Astrocyte of the spinal cord (primary cell): ENCODE measurements at places on chromosomes 7 and 10.
A peak's percentile ranks its signal among the peaks of the same experiment; 100 is the strongest.

DNA sequence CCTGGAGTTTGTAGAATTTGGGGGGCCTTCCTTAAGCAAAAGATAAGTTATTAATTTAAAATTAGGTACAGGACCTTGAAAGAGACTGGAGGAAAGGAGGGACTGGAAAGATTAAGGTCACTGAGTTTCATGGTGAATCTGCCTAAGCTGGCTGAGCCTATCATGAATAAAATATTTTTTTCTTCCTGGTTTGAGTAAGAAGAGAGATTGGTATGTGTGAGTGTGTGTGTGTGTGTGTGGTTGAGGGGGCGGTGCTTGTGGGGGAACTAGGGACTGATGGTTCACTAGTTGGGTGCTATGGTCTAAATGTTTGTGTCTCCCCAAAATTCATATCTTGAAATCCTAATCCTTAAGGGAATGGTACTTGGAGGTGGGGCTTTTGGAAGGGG, 142.5 kb upstream of the PRKCQ start:
- DNase-seq, result no peak

GRCh38 chr7:4042402-4043045, 639.6 kb upstream of the FOXK1 start:
- no peak for DNase-seq

GRCh38 chr10:30917789-30918188, 113.9 kb downstream of the ZNF438 start:
- no peak for DNase-seq

- DNase-seq, result no peak
These were observed 628 bp downstream of the MRPS33 start for GRCh38 chr7:141014125-141014523.

- DNase-seq, result no peak
These were observed 412 bp downstream of the PIP4K2A start for GRCh38 chr10:22713853-22714478.

DNA sequence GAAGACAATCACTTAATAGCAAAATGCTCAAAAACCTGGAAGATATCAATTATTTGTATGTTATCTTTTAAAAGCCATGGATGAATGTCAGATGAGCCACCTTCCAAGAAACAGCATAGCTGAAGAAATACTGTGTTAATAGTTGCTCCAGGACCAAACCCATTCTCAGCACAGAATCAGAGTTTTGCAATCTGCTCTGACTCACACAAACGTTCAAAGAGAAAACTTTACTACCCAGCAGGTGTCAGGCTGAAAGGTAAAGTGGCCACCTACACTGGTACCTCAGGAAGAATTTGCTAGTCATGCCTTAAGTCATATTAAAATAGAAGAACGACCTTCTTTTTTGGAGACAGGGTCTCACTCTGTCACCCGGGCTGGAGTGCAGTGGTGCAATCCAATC, 526.5 kb downstream of the PARD3 start:
- DNase-seq, result no peak

DNA sequence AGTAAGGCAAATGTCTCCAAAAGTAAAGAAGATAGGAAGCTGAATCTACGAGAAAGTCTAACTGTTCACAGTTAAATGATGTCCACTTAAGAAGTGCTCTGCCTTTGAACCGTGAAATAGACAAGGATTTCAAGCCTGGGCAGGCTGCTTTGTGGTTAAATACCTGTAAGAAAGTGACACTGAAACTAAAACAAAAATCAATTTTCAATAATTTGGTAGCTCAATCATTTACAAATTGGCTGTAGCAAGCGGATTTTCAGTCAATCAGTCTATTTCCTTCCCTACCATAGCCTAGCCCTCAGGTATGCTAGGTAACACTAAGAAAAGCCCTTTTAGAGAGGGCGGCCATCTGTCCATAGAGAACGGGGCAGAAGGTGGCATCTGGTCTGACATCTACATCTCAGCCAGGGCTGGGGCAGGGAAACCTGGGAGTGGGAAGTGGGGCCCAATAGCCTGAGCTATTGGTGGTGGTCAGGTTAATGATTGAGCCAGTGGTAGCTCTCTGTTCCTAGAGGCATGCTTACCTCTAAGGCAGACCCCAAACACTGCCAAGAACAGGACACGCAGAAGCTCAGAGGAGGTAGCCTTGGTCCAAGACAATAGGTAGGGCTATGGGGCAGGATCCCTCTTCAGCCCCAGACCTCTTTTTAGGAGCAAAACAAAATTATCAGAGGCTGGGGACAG, 223.2 kb downstream of the CCSER2 start:
- no peak for DNase-seq

DNA sequence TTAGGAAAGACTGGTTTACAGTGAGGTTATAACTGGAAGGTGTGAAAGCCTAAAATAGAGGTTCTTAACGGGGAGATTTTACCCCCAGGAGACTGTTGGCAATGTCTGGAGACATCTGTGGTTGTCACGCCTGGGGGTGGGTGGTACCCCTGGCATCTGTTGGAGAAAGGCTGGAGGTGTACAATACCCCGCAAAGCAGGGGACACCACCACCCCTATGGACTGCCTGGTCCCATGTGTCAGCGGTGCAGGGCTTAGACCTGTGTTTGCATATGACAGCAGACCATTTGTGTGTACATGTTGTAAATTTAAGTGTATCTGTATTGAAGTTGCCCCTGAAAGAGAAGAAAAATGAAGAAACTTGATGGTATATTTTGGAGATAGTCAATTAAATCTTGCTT, 9.8 kb downstream of the LRRC27 start:
- DNase-seq, result no peak

DNA sequence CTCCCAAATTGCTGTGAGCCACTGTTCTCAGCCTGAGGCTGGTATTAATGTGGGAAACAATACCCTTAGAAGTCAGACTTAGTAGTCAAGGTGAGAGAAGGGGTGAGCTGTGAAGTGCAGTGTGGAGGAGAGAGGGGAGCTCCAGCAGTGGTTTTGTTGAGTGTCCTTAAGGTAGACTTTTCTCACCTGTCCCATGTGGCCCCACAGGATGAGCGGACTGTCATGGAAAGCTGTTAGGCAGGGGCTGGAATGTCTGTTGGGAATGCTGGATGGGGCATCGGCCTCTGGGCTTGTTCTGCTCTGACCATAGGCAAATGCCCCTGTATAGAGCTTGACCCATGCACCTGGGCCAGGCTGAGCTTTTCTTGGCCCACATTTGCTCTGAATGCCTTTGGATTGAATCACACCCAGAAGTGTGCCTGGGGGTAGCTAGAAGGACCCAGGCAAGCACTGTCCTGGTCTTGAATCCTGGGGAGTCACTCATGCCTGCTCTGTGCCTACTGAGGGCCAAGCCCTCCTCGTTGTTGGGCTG, 36.3 kb upstream of the SH2D4B start:
- no peak for DNase-seq

DNA sequence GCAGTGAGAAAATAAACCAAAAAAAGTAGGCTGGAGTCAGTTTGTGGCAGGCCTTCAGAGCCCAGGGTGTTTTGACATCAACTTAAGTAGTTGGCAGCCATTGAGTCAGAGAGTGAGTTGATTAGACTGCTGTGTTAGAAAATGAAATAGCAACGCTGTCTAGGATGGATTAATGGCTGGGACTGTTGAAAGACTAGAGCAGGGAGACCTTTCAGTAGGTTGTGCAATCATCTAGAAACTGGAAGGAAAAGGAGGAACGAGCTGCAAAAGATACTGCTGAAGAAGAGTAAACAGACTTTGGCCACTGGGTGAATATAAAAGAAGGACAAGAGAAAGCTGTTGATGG, 28.6 kb upstream of the TRIL start:
- DNase-seq, result peak; percentile 38

DNA sequence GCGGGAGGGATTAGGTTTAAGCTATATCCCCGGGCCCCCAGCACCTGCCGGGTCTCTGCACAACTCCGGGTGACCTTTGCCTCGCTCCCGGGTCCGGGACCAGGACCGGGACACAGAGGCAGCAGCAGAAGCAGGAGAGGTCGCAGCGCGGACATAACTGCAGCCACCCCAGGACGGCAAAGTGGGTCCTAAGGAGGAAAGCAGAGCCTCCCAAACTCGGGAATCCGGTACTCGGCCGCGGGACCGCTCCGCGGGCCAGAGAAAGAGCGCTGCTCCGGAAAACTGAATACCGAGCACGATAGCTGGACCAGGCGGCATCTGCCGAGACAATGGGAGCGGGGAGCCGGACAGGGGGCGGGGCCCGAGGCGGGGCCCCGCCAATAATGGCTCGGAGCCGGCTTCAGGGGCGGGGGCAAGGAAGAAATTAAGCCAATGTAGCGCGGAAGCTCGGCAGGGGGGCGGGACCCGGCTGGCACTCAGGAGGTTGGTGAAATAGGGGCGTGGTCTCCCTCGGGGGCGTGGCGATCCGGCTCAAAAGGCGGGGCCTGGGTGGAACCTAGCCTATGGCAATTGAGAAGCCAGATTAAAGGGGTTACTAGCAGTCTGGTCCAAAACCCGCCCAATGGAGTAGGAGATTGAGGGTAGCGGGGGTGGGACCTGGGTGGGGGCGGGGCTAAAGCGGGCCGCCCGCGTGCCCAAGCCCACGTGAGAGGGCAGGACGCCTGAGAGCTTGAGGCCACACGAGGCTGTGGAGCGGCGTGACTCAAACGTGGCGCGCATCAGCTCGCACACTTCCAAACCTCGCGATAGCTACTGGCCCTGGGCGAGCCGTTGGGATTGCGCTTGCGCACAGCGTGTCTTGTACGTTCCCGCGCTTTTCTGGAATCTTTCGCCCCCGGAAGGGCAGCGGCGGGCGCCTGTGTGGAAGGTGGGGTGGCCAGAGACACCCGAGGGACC, at the start of the genes GPC2 and STAG3:
GPC2 (minus strand) TSS at position 337 of the 957 bp plus-strand sequence; CDS start at position 155, 182 bp downstream.
STAG3 (plus strand) TSS at position 874 of the 957 bp plus-strand sequence. CDS start 2,639 bp downstream, outside the sequence.
- peak; percentile 98 for DNase-seq

GRCh38 chr10:61529208-61529607, 76.0 kb upstream of the TMEM26 start:
- DNase-seq, result no peak

- DNase-seq, result no peak
These were observed 154.0 kb downstream of the CAMK1D start for GRCh38 chr10:12503311-12503710.

- no peak for DNase-seq
These were observed 137.1 kb downstream of the KMT2E start for GRCh38 chr7:105151152-105151551.

- no peak for DNase-seq
These were observed 355.7 kb upstream of the STEAP1 start for GRCh38 chr7:89798599-89798996.

- no peak for DNase-seq
These were observed 131.4 kb downstream of the BAMBI start for GRCh38 chr10:28808693-28809092.

GRCh38 chr7:508461-509170, 11.0 kb downstream of the PDGFA start:
- DNase-seq, result no peak

GRCh38 chr10:130108934-130109604, 1.6 kb downstream of the C10orf143 start:
- no peak for DNase-seq

- peak; percentile 71 for DNase-seq
These were observed 9.1 kb downstream of the KLF6 start for GRCh38 chr10:3775696-3776551.

- peak; percentile 84 for DNase-seq
These were observed 28.1 kb upstream of the ELN start for GRCh38 chr7:73999664-74000435.

DNA sequence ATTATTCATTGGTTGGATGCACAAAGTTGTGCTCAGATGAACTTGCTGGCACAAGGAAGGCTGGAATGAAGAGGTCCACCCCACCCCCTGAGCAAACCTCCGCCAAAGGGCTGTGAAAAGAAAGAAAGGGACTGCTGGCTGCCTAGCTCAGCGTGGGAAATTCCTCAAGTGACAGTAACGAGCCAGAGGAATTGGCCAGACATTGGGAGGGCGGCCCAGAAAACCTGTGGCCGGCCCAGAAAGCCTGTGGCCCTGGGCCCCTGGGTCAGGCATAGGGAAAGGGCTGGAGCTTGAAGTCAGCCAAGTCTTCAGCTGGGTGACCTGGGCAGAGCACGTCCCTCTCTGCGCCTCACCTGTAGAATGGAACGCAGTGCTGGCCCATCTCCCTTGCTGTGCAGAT, 30.6 kb upstream of the CTBP2 start:
- no peak for DNase-seq

- no peak for DNase-seq
These were observed 5.8 kb downstream of the UNCX start for GRCh38 chr7:1238450-1238882.

GRCh38 chr7:87448388-87448787, 27.1 kb downstream of the ABCB4 start:
- no peak for DNase-seq

GRCh38 chr7:26188206-26188956, 12.2 kb downstream of the HNRNPA2B1 start:
- no peak for DNase-seq

DNA sequence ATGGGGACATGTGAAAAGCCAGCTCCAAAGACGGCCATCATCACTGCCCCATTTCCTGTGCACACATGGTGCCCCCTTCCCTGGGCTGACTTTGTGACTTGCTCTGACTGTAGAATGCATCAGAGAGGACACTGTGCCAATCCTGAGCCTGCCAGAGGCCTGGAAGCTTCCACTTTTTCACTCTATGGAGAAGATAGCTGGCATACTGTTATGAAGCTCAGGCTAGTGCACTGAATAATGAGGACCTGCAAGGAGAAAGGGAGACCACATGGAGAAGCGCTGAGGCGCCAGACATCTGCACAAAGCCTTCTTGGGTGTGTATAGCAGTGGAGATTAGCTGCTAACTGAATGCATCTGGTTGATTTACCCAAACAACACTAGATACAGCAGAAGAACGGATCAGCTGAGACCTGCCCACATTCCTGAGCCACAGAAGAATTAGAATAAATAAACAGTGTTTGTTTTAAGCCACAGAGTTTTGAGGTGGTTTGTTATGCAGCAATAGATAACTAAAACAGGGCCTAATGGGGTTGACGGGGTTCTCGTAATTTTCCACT, 58.9 kb upstream of the C10orf90 start:
- no peak for DNase-seq

DNA sequence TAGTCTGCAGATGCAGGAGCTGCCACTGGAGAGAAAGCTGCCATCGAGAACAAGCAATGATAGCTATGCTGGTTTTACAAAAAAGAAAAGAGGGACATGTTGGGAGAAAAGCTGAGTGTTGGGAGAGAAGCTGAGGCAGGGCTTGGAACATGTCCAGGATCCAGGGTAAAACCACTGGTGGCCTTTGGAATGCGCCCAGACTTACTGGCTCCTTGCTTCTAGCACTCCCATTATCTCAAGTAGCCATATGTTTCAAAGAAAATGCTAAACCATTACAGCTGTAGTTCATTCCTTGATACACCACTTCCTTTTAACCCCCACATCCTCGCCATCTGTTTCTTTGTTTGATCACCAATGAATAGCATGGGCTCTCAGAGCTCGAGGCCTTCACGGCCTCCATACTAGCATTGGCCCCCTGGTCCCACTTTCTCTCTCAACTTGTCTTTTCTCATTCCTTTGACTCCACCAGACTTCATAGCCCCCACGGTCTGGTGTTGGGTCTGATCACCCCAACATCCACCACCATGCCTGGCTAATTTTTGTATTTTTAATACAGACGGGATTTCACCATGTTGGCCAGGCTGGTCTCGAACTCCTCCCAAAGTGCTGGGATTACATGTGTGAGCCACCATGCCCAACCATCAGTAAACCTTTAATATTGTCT, 23.8 kb upstream of the PLAC9 start:
- no peak for DNase-seq

- no peak for DNase-seq
These were observed 611.2 kb upstream of the MGMT start for GRCh38 chr10:128855618-128856428.
